ENCODE measurements at places on chromosomes 2 and 18.

DNA sequence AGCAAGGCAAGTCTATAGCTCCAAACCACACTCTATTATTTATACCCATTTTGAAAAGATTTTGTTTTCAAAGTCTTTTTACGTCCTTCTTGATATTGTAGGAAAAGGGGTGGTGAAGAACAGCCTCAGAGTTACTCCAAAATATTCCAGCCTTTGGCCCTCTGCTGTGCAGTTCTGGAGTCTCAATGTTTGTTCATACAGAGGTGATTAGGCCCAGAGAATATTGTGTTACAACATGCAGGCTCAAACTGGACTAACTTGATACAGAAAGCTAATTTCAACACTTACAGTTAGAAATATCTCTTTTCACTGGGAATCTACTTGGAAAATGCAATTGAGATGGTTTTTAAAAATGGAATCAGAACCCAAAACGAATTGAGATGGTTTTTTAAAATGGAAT lies 40.4 kb upstream of the SLC25A52 start:
- DNase-seq = no peak

DNA sequence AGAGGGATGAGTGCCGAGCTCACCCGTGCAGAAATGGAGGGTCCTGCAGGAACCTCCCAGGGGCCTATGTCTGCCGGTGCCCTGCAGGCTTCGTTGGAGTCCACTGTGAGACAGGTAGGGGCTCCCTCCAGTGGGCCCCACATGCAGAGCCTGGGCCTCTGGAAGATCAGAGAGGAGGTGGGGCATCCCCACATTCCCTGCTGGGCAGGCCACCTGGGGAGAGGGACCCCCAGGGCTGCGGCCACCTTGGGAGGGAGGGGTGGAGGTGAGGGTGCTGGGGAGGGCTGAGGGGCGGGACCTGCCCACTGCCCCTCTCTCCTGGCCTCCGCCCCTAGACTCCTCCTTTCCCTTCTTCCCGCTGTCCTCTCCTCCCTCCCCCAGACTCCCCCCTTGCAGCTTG lies 38.5 kb downstream of the MTERF4 start:
- DNase-seq = no peak

DNA sequence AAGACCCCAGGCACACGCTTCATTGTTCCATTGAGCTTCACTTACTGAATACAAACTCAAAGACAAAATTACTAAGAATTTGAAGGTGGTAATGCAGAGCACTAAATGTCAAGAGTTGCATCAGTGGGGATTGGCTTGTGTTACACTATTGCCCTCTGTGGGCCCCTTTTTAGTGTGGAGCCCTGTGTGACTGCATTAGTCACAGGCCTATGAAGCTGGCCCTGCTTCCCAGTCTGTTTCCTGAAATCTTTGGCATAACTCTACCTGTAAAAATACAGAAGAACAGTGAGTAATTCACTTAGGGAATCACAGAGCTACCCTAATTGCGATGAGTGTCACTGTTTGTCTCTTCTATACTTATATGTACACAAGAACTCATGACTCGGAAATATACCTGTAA lies 40.0 kb upstream of the STPG4 start:
- DNase-seq = peak; percentile 10

GRCh38 chr18:57575542-57575941 lies 11.0 kb downstream of the FECH start:
- DNase-seq = no peak

- DNase-seq = peak; percentile 83
Observed at GRCh38 chr2:10493634-10494281, 45.6 kb upstream of the ODC1 start.

DNA sequence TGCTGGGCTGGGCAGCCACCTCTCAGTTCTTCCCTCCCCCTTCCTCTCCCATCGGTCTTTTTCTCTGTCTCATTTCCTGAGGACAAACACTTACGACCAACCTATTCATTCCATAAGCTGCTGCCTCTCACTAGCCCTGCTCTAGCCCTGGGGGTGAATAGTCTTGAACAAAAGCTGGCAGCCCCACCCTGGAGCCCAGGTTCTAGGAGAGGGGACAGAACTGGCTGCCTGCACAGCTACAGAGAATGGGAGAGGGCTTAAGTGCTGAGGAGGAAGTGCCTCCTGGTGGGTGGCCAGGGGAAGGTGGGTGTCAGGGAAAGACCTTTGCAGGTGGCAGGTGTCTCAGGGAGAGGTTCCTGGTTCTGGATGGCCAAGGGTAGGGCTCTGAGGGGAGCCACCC lies 22.8 kb downstream of the ANO7 start:
- DNase-seq = no peak

DNA sequence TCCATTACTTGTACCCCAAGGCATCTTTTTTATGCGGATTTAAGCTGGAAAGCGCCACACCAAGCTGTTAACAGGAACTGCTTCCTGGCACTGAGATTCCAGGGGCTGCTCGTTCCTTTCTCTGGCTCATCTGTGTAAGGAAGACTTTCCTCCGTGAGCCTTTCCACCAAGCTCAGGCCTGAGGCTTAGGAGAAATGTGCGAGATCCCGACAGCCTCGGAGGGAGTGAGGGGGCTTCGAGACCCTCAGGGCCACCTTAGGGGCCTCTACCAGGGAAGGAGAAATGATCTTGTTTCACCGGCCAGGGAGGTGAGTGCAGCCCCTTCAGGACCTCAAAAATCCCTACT lies 17.1 kb downstream of the B3GNT7 start:
- no peak for DNase-seq

- DNase-seq = no peak
Observed at GRCh38 chr2:207126724-207127308, 38.9 kb downstream of the KLF7 start.

- DNase-seq = no peak
Observed at GRCh38 chr18:41790687-41791086, 164.3 kb upstream of the PIK3C3 start.

DNA sequence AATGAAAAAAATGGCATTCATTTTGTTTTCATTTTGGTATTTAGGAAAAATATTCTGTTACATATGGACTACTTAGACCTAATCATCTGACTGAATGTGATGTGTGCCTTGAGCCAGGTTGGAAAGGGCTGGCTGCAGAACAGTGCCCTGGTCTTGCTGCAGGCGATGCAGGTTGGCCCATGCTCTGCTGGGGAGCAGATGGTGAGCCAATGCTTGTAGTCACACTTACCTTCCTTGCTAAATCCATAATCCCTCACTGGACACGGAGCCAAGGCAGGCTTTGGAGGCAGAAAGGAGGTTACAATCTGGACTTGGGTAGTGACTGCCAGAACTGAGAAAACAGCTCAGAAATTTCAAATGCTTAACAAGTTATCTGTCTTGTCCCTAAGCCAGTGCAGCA lies 228.7 kb downstream of the ARHGAP15 start:
- DNase-seq = no peak

- no peak for DNase-seq
Observed at GRCh38 chr18:54223568-54224241, 764 bp downstream of the MBD2 start.

DNA sequence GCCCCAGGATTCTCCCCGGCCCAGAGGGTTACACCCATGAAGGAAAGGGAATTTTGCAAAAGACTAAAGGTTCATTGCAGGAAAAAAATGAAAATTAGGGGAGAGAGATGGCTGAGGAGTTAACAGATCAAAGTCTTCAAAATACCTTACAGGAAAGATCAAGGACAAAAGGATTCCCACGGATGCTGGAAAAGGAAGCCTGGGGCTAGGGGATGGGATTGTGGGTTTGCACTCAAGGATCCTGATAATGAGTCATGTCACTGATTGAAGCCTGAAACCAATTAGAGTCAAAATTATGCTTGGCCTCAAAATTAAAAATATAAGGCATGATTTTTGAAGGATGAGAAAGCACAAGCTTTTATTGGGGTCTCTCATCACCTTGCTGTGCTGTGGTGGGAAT lies 32.6 kb upstream of the COPS8 start:
- DNase-seq = peak; percentile 32

DNA sequence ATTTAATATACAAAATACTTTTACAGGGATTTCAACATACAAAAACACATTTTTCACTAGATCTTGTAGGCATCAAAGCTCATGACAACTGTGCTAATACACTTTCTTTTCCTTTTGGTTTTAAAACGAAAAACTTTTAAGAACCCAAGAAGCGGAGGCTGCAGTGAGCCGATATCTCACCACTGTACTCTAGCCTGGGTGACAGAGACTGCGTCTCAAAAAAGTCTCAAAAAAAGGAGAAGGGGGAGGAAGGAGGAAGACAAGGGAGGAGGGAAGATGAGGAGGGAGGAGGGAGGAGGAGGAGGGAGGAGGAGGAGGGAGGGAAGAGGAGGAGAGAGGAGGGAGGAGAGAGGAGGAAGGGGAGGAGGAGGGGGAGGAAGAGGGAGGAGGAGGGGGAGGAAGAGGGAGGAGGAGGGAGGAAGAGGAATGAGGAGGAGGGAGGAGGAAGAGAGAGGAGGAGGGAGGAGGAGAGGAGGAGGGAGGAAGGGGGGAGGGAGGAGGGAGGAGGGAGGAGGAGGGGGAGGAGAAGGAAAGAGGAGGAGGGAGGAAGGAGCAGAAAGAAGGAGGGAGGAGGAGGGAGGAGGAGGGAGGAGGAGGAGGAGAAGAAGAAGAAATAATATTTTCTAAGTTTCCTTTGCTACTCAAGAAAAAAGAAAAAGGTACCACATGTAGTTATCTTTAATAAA lies 13.8 kb downstream of the ROCK2 start:
- DNase-seq = no peak

DNA sequence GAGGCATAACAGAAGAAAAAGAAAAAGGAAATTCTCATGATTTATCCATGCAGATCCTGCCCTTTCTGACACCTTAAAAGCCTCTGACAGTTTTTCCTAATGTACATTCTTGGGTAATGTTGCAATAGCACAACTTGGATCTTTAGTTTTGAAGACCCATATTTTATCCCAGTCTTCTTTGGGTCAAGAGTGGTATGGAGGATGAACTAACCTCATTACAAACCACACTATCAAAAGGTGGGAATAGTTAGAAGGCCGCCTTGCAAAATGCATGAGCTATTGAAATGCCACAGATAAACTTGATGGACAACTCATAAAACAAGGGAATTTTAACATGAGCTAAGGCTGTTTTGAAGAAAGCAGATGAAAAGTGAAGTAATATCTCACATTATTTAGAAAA lies 1479.8 kb upstream of the ACVR2A start:
- no peak for DNase-seq

GRCh38 chr2:60213865-60214625 lies 339.4 kb downstream of the BCL11A start:
- DNase-seq = no peak

DNA sequence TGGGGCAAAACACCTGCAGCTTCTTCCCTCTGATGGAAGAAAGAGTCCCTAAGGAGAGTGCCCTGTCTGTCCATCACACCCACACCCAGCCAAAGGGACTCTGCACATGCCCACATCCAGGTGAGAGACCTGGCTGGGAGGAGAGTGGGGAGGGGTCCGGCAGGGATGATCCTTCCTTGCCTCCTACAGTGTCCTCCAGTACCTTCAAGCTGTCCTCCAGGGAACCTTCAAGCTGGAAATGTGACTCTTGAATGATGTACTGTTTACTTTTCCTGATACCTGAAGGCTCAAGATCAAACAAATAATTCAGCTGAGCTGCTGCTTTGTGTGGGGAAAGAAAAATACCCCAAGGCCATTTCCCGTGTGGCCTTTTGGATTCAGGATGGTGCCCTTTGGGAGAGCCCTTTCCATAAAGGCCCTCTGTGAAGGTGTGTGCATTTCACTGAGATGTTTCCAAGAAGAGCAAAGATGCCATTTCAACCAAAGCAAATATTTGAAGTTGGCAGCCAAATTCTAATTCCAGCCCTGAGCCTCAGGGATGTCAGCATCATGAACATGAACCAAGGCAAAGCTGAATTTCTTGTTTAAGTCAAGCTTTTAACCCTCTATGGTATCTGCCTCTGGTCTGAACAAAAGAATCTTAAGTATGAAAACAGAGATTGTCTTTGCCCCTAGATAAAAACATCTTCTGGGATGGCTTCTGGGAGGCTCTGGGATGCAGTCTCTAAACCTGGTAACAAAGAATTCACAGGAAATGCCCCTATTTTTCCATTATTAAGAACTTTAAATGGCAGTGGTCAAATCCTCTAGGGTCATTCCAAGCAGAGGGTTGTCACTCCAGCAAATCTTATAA lies 11.1 kb downstream of the EVA1A start:
- DNase-seq = peak; percentile 51

DNA sequence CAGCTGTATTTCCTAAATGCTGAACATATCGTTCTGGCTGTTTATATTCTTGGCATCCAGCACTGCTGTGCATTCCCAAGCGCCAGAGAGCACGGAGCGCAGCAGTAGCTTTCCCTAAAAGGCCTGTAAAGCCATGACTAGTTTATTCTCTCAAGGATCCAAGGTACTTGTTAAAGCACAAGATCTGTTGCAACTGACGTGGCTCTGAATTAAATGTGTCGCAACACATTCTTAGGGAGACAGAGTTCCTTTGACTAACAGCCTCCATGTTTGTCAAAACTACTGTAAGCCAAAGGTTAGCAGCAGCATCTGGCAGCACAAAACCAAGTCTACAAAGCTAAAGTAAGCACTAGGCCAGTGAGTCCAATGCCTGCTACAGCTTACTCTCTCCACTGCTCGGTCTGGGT lies 188.6 kb upstream of the FN1 start:
- DNase-seq = no peak

GRCh38 chr2:206713746-206714145 lies 4.5 kb downstream of the DYTN start:
- DNase-seq = no peak

DNA sequence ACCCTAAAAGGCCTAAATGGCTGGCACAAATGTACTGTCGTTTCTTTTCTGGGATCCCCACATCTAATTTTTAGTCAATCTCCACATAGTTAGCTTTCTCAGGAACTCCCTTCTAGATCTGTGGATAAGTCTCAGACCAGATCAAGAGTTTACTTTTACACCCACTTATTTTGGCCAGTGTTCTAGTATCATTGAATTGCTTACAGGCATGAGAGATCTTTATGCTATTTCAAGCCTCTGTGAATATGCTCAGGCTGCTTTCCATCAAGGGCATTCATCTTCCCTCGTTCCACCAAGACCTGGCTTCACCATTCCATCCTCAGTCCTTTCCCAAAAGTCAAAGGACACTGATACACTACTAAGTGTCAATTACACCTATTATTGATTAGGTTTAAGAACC lies 27.8 kb upstream of the SCN1A start:
- DNase-seq = no peak
